ENCODE measurements at places on chromosomes 12 and 14.

GRCh38 chr14:61527325-61528100 lies 167.8 kb upstream of the HIF1A start:
- peak; percentile 75 for DNase-seq

GRCh38 chr14:34036319-34036766 lies 85.5 kb upstream of the EGLN3 start:
- DNase-seq = no peak

GRCh38 chr12:77325511-77326236 lies 260.3 kb upstream of the E2F7 start:
- peak; percentile 35 for DNase-seq

DNA sequence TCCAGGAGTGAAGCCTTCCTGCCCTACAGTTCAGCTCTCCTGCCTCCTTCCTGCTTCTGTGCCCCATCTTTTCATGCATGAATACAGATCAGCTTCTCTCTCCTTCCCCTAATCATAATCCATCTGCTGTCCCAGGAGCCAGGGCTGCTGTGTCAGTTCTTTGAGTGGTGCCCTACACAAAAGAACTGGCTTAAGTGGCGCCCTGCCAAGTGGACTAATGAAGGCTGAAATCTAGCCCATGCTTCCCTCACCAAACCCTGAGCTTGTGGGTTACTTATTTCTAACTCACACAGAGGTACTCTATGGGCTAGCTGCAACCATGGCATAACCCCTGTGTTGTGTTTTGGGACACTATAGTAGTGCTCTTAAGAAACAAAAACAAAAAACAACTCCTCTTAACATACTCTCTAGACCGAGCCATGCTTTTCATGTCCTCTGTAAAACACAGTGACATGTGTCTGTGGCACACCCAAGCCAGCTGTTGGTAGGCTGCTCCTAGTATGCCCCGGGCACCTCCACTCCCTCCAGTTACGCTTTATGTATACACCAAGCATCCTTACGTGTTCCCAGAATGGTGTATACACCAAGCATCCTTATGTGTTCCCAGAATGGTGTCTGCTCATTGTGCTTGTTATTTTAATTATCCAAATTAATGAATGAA lies 19.3 kb upstream of the ETV6 start:
- DNase-seq = no peak

GRCh38 chr14:56154321-56154720 lies 36.1 kb downstream of the PELI2 start:
- no peak for DNase-seq

- no peak for DNase-seq
These were observed 90.1 kb downstream of the NUAK1 start for GRCh38 chr12:106048676-106049075.

GRCh38 chr12:114682785-114683708 lies 928 bp downstream of the TBX3 start:
- DNase-seq = peak; percentile 25

GRCh38 chr14:90700933-90701776 lies 115.1 kb downstream of the TTC7B start:
- no peak for DNase-seq

DNA sequence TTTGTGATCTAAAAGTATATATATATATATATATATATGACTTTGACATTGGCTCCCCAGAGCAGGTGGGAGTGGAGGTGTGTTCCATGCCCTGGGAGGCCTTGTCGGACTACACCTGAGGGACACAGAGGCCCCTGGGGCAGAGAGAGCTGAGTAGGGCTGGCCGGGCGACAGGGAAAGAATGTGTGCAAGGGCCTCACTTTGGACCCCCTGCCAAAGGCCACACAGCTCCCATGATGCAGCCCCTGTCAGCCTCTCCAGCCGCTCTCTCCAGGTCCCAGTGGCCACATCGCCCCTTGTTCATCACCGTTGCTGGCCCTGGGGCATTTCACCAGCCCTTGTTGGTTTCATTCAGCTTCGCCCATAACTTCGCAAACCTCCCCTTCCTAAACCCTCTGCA lies 123.9 kb downstream of the BCL11B start:
- no peak for DNase-seq

GRCh38 chr12:128328961-128329360 lies 62.0 kb downstream of the TMEM132C start:
- no peak for DNase-seq

DNA sequence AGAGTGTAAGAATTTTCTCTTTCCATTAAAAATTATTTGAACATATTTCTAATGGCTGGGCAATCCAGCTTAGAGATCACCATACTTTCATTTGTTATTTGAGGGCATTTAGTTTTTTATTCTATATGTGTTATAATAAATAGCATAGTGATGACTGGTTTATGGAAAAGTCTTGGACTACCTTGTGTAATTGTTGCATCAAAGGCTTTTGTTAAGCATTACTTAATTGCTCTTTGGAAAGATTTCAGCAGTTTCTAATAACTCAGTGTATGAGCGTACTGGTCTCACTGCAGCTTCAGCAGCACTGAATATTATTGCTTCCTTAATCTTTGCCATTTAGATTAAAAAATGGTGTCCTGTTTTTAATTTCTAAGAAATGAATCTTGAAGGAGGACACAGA lies 22.8 kb downstream of the TMEM19 start:
- DNase-seq = peak; percentile 64

DNA sequence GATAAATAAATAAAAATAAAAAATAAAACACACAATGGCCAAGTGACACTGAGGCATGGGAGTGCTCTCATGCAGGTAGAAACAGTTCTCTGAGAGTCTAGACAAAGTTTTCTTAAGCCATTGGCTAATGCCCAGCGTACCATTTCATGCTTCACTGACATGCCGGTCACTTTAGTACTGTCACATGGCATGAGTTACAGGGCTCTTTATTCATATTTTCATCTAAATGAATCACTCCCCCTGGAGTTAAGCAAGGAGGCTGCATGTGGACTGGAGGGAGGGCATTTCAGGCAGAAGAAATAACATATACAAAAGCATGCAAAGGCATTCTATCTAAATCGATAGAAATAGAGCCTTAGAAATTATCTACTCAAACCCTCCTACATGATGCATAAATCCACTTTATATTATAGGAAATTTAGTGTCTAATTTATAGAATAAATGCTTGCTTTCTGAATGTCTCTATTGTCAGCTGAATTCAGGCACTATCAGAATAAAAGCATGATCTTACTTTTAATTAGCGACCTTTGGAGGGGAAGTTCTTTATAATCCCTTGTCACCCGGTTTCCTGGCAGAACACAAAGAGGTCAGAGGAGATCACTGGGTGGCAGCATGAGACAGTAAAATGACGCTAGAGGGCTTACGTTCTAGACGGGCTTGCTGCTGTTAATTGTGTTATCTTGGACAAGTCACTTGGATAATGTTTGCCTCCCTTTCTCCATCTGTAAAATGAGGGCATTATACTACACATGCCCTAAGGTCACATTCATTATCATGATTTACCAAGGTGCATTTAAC lies 17.5 kb downstream of the DYRK4 start:
- DNase-seq = peak; percentile 14

DNA sequence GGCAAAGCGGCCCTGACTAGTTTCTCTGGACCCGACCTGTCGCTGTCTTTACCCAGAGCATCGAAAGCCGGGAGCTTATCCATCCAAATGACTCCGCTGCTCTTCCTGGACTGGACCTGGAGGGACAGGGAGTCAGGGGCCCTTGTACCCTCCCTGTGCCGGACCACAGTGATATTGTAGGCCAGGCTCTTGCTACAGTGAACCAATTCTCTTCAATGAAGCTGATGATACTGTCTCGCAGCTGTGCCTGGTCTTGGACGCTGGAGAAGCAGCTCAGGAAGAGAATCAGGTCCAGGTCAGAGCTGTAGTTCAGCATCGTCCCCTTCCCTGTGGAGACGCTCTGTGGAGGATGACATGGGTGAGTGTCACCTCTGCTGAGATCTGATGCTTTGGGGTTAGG lies 14.7 kb upstream of the OASL start:
- no peak for DNase-seq

DNA sequence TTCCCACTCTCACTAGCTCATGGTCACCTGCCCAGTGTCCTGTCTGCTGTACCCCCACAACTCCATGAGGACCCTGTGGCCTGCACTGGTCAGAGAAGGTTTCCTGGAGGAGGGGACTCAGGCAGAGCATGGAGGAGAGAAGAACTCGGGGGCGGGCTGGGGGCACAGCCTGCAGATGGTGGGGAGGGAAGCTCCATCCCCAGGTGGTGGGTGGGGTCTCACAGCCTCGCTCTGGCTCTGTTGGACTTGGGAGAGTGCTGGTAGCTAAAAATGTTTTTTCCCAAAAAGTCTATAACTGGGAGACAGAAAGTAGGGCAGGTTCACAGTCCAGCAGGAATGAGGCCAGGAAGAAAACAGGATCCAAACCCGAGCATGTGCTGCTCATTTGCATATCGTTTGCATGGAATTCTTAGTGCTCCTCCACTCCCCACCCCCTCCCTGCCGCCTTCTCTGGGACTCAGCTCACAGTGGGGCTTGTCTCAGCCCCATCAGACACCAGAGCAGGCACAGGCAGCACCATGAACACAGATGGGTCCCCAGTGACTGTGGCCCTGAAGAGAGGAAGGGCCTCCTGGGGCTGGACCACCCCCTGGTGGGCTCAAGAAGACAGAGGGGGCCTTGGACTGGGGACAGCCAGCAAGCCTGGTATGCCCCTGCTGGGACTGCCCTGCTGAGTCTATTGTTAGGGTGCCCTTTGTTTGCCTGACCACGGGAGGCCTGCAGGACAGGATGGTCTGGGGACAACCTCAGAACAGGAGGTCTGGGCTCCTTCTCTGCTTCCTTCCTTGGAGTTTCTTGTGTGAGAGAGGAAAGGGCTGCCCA lies 67.0 kb upstream of the SFSWAP start:
- DNase-seq = no peak

DNA sequence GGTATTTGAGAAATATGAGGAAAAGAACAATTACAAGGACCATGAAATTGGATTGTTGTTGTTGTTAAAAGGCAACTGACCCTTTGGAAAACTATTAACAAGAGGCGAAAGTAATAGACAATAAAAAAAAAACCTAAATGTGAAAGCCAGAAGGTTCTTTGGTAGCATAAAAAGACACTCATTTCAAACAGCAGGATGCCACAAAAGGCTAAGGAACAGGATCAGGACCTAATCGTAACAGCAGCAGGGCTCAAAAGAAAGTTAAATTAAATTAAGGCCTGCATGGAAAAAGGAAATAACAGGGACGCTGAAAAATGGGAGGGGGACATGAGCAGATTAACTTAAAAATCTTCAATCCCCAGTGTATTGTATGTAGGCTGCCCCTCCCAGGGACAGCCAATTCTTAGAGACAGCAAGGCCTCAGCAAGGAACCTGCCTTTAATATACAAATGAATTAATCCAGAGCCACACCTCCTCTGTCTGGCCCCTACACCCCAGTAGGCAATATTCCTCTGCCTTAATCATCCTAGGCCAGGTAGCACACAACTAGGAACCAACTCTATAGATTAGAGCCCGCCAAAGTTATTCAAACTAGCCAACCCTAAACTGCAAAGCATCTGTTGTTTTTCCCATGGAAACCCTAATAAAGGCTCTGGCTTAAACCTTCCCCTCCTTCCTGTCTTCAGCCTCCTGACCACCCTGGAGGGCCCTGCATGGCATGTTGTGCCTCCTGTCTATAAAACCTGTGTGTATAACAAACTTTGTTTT lies 28.4 kb upstream of the AP4S1 start:
- no peak for DNase-seq

GRCh38 chr14:102779084-102779462 lies 1.8 kb downstream of the TRAF3 start:
- DNase-seq = no peak

- peak; percentile 78 for DNase-seq
These were observed 596 bp downstream of the DLST start for GRCh38 chr14:74882103-74882920.

DNA sequence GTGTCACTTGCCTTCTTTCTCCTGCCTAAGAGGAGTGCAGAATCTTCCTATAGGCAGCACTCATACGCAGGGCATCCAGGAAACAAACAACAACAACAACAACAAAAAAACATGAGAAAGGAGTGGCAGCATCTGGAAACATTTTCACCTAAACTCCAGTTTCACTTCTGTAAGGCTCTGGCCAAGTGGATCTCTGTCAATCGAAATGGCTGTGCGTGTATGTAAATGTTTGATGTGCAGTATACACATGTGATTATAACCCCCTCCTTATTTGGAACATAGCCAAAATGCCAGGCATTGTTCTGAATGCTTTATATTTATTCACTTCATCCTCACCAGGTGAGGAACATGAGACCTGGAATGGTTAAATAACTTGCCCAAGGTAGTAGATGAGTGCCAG lies 76.8 kb downstream of the COX16 start:
- DNase-seq = no peak

DNA sequence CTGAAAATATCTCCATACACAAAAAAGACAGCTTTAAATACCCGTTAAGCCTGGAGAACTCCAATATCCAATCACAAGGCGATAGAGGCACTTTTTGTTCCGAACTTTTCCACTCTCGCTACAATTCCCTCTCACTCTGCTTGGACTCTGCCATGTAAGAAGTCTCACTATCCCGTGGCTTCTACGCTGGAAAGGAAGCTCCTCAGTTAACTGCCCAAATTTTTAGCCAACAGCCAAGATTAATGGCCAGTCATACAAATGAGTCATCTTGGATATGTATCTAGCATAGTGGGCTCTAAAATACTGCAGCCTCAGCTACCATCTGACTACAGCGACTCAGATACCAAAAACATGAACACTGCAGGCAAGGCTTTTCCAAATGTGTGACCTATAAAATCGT lies 45.5 kb upstream of the RERGL start:
- DNase-seq = no peak

DNA sequence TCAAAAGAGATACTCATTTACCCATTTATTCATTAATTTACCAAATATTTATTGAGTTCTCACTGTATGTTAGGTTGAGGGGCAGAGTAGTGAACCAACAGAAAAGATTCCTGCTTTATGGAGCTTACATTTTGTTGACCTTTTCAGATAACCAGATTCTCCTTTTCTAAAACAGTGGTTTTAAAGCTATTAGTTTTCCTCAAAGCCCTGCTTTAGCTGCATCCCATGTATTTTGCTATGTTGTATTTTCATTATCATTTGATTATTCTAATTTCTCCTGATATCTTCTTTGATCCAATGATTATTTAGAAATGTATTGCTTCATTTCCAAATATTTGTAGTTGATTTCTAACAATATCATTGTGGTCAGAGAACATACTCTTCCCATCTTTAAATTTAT lies 53.6 kb downstream of the EML1 start:
- DNase-seq = no peak

GRCh38 chr14:99015833-99016232 lies 256.2 kb downstream of the BCL11B start:
- DNase-seq = no peak

DNA sequence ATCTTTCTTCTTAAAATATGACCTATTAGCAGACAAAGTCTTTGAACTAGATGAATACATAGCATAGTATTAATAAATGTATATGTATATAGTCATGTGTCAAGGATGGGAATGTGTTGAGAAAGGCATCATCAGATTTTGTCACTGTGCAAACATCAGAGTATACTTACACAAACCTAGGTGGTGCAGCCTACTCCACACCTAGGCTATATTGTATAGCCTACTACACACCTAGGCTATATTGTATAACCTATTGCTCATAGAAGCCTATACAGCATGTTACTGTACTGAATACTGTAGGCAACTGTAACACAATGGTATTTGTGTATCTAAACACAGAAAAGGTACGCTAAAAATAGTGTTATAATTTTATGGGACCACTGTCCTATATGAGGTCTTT lies 47.6 kb downstream of the PTPN21 start:
- DNase-seq = no peak

GRCh38 chr14:99252940-99253868 lies 18.8 kb downstream of the BCL11B start:
- no peak for DNase-seq
